ENCODE measurements at places on chromosomes 7 and 10.

DNA sequence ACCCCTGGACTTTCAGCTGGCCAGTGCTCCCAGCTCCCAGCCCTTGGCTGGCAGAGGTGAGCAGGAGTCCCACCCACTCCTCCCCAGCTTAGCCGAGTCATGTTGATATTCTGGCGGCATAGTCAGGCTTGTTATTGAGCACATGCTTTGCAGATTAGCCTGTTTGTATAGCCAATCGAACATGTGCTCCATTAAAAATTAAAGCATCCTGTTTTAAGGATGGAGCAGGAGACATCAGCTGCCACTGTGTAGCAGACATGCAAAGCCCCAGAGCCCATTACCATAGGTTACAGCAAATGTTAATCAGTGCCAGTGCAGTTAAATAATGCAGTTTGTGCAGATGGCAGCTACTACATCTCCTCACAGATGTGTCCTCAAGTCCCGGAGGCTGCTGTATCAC is 574.6 kb upstream of the GALNT17 start:
- DNase-seq = no peak

- DNase-seq = no peak
These were observed 339.9 kb downstream of the CCSER2 start for GRCh38 chr10:84668186-84668763.

GRCh38 chr10:6840766-6841165 is 260.7 kb upstream of the PRKCQ start:
- no peak for DNase-seq

DNA sequence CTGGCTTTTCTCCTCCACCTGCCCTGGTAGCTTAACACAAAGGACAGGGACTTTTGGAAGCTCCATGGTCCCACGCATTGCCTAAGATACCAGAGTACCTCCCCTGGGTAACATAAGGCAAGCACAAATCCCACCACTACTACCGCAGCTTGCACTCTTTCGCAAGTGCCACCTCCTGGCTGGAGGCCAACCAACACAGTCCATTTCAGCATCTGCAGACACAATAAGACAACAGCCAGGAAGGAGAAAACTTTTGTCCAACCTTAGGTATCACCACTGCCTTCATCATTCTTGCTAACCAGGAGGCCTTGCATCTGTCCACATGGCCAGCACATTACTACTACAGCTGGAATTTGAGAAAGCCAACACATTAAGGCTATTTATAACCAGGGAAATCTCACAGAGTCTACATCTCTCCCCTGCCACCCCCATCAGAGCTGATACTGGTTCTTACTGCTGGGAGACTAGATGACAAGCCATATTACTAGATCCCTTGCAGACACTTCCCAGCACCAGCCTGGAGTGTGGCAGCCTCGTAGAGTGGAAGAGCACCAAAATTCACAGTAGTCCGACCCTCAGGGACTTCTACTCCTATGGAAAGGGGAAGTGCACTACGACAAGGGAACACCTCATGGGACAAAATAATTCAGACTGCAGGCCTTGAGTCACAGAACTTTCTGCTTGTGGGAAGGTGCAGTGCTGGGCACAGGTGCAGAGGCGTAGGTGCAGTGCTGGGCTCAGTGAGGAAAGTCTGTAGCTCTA is 39.8 kb upstream of the CDK13 start:
- no peak for DNase-seq

- DNase-seq = no peak
These were observed 2.6 kb downstream of the PRPF18 start for GRCh38 chr10:13589316-13589715.

GRCh38 chr7:129875160-129875559 is 77.6 kb downstream of the UBE2H start:
- no peak for DNase-seq

DNA sequence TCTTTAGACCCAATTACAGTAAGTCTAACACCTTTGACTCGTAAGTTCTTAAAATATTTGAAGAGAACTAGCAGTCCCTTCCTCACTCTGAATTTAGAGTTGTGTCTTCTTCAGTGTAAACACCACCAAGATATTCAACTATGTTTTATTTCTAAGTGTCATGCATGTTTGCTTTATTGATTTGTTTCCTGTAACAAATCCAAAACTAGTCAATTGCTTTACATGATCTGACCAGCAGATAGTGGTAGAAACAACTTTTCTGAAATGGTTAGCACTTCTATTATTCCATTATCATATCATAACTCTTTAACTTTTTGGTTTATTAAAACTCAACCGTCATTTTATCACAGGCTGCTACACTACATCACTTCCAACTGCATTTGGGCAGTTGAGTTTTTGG is 90.1 kb downstream of the INHBA start:
- DNase-seq = no peak

DNA sequence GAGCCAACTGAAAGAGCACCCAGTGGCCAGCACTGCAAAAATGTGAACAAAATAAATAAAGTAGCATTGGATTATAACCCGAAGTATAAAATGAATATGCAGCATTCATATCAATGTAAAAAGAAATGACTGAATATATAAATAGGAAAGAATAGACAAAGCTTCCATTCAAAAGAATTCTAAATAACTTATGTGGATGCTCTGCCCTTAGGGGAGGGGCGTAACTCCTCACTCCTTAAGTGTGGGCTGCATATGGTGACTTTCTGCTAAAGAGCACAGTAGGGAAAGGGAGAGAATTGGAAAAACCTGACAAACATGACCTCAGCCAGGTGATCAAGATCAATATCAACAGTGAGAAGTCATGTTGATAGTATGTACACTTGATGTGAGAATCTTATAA is 109.9 kb upstream of the DOCK1 start:
- DNase-seq = no peak

DNA sequence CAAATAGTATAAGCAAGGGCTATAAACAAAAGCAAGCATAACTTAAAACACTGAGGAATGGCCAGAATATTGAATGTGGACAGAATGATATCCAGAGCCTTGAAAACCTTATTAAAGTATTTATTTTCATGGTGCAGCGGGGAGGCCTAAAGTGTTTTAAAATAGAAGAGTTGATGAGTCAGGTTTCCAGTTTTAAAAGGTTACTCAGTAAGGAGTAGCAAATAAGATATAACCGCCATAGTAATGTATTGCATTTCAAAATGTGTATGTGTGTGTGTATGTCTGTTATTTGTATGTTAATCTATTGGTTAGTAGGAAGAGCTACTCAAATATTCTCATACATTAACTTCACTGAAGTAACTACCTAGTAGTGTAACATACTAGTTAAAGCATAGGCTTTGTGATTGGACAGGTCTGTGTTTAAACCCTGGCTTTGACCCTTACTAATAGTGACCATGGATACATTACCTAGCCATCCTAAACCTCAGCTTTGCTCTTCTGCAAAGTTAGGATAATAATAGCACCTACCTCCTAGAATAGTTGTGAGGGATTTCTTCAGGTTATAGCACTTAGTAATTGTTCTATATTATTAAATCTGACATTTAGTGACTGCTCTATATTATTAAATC is 16.9 kb downstream of the CUTC start:
- DNase-seq = no peak

DNA sequence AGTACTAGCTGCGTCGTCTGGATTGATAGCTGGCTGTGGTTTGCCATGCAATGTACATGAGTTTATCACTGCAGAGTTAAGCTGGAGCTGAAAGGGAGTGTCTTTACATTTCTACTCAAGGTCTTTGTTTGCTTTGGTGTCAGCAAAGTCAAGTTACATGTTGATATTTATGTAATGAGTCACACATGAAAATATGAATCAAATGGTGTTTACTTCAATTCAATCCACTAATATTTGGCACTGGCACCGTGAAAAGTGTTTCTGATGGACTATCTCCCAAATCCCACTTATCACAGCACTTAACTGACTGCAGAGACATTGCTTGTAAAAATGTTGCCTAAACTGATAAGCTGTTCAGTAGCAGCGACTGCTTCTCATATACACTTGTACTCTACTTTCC is 395.9 kb downstream of the TFEC start:
- no peak for DNase-seq

GRCh38 chr7:12596225-12596790 is 25.8 kb downstream of the SCIN start:
- DNase-seq = no peak

GRCh38 chr7:109479388-109479787 is 909.7 kb downstream of the DNAJB9 start:
- DNase-seq = no peak

GRCh38 chr10:89845541-89846280 is 144.3 kb downstream of the KIF20B start:
- DNase-seq = no peak

DNA sequence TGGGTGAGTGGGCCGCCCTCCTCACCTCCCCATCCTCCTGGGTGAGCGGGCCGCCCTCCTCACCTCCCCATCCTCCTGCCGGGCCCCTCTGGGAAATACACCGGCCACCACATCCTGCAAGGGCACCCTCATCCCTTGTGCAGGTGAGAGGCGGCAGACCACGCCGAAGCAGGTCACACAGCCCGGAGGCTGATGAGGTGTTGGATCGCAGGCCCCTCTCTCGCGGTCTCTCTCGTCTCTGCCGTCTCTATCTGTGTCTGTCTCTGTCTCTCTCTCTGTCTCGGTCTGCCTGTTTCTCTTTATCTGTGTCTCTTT is 30.8 kb upstream of the FOXL3 start:
- DNase-seq = no peak

- DNase-seq = no peak
These were observed 94.9 kb downstream of the MET start for GRCh38 chr7:116766881-116767280.

DNA sequence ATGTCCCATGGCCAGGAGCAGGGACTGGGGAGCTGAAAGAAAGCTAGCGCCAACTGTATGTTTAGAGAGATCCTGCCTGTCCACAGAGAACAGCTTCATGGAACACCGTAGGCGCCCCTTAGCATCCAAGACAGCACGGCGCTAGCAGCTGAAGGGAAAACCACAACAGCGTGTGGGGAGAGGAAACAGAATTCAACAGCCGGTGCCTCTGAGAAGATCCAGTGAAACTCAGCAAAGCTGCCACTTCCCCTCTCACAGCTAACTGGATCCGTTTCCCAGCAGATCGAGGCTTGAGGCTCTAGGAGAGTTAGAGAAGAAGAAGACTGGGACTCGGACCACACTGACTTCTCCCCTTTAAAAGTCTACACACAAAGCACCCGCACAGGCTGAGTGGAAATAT is 145.0 kb downstream of the MAD1L1 start:
- no peak for DNase-seq

- DNase-seq = no peak
These were observed 764.8 kb upstream of the ZNF722 start for GRCh38 chr7:63233881-63234280.

DNA sequence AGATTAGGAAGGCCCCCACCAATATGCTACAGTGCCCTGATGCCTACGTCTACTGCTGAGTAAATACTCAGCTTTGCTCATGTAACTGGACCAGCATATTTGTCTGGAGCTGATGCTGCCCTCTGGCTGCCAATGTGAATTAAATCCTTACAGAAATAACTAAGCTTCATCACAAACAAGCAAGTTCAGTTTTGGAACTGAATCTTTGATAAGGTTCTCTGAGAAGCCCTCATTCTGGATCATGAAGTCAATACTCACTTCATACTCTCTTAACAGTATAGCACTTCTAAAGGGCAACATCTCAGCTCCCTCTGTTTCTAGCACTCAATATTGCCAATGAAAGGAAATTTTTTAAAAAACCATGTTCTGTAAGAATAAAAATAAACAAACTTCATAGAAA is 246.7 kb downstream of the ETV1 start:
- no peak for DNase-seq

- DNase-seq = no peak
These were observed 19.6 kb upstream of the EFCAB10 start for GRCh38 chr7:105600720-105601550.

DNA sequence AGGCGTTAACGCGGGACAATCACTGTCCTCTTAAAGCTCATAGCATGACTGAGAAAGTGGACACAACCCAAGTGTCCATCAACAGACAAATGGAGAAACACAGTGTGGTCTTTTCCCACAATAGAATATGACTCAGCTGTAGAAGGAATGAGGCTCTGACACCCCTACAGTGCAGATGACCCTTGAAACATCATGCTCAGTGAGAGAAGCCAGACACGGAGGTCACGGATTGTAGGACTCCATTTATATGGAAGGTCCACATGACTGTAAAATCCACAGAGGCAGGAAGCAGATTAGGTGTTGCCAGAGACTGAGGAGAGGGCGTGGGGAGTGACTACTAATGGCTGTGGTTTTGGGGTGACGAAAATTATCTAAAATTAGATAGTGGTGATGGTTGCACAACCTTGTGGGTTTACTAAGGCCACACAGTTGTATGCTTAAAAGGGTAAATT is 6.1 kb upstream of the NCAPG2 start:
- DNase-seq = no peak

GRCh38 chr10:110680273-110681020 is 36.3 kb downstream of the RBM20 start:
- DNase-seq = no peak

DNA sequence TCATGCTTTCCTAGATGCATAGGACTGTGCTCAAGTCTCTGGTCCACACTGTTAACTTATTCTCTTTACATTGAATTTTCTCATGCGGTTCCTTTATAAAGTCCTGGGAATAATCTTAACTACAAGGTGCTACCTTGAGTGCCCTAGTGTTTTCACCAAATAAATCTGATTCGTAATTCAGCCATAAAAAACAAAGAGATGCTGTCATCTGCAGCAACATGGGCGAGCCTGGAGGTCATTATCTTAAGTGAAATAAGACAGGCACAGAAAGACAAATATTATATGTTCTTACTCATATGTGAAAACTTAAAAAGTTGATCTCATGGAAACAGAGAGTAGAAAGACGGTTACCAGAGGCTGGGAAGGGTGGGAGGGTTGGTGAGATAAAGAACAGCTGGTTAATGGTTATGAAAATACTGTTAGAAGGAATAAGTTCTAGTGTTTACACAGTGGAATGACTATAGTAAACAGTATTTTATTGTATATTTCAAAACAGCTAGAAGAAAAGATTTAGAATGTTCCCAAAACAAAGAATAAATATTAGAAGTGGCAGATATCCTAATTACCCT is 38.3 kb downstream of the NT5C3A start:
- DNase-seq = no peak

GRCh38 chr10:75396631-75397495 is 4.7 kb downstream of the ZNF503 start:
- DNase-seq = no peak

GRCh38 chr7:134827889-134828288 is 48.5 kb downstream of the CALD1 start:
- DNase-seq = no peak

DNA sequence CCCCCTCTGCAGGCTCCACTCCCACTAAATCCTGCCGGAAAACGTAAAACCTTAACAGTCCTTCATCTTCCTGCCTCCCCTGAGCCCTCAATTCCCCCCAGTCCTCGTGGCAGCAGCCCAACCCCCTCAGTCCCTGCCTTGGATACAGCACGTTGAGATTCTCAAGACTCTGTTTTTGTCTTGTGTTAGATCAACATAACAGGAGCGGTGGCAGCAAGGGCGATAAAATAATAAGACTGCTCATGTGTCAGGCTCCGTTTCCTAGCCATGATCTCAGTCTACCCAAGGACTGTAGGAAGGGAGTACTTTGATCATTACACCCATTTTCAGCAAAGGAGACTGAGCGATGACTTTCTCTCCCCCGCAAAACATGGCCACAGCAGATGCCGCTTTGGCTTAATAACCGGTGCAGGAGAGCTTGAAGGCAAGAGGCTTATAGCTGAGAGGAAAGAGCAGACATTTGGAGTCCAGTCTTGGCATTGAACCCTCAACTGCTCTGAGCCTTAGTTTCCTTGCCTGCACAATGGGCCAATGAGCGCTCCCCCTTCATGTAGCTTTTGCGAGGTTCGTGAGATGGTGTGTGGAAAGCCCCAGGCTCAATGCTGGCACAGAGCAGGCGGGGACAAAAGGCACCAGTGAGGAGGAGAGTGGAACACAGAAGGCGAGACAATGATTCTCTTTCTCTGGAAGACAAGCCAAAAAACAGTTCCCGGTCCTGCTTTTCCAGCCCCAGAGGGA is 42.1 kb upstream of the PCBD1 start:
- no peak for DNase-seq
